Foreskin fibroblast (primary cell): ENCODE measurements at places on chromosomes 5 and 9.

- peak; percentile 59 for DNase-seq
Measured at GRCh38 chr5:144028058-144028457, 142.4 kb downstream of the YIPF5 start.

DNA sequence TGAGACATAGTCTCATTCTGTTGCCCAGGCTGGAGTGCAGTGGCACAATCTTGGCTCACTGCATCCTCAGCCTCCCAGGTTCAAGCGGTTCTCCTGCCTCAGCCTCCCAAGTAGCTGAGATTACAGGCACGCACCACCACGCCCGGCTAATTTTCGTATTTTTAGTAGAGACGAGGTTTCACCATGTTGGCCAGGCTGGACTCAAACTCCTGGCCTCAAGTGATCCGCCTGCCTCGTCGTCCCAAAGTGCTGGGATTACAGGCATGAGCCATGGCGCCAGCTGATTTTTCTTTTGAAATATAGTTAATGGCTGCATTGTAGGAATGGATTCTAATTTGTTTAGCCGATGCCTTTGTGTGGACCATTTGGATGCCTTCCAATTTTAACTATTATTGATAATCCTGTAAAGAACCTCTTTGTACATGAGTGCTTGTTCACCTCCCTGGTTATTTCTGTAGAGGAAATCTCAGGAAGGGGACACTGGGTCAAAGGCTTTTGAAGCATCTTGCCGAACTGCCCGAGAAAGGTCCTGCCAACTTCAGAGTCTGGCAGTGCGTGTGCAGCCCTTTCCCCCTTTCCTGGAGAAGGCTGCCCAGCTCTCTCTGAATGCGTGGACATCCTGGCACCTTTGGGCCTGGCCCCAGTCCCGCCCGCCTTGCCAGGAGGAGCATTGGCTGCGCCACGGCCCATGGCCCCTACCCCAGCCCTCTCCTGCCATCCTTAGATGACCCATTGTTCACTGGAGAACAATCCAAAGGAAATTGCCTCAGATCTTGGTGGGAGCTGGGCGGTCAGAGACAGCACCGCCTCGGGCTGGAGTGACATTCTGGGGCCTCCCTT, 8.9 kb upstream of the NUP214 start:
- no peak for DNase-seq

GRCh38 chr9:124749284-124749683, 21.8 kb downstream of the NR6A1 start:
- DNase-seq, result no peak

DNA sequence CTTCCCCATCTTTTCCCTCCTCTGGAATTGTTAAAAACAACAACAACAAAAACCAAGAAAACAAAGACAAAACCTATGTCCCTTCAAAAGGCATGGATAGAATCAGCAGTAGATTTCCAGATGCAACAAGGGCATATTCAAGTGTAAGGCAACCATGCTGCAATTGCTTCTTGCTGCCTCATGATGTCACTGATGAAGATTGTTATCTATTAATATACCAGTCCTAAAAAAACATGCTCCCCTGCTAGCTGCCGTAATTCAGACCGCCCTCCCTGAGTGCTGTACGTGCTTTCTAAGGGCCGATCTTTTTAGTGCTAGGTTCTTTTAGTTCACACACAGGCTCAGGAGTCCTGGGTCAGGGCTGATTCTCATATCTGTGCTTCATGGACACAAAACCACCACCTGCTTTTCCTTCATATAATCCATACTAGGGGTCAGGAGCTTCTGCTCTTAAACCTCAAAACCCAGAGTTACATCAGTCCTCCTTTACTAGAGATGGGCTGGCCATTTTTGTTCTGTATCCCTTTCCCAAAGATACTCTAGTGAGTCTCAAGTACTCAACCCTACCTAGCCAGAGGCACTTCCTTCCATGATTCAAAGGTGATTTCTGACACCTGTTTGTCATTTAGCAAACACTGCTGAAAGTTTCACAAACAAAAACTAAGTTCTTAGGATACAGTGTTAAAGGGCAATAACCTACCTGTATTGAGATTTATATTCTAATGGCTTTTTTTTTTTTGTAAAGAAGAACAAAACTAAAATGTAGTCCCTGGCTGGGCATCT, 82.1 kb downstream of the GIN1 start:
- DNase-seq, result peak; percentile 42

DNA sequence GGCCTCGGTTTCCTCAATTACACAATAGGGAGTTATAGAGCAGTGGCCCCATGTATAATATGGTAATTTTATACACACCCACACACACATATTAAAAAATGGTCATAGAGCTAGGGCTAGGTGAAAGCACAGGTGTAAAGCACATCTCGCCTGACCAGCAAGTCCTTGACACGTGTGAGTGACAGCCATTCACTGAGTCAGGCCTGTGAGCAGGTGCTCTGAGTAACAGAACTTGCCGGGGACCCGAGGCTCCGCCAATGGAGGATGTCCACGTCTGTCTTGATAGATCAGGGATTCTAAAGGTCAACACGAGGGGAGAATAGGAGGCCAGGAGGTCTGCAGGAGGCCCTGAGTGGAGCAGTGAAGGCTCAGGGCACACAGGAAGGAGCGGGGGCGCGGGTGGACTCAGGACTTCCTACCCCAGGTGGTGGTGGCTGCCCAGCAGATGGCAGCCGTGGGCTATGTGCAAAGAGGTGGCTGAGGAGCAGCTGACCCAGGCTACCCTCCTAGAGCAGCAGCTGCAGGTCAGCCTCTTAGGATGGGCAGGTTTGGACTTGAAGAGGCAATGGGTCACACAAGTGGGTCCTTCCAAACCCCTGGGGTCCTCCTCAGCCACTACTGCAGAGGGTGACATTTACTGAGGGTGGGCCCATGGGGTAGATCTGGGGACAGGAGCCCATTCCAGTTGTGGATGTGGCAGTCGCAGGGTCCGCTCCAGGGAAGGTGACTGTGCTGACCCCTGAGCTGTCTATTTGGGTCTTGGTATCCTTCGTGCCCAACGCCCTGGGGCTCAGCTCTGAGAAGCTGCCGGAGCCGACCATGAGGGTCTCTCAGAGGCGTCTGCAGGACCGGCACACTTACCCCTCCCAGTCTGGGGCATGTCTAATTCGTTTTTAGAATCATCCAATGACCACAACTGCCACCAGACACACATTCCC, 45.9 kb downstream of the PRRT1B start:
- DNase-seq, result peak; percentile 89

DNA sequence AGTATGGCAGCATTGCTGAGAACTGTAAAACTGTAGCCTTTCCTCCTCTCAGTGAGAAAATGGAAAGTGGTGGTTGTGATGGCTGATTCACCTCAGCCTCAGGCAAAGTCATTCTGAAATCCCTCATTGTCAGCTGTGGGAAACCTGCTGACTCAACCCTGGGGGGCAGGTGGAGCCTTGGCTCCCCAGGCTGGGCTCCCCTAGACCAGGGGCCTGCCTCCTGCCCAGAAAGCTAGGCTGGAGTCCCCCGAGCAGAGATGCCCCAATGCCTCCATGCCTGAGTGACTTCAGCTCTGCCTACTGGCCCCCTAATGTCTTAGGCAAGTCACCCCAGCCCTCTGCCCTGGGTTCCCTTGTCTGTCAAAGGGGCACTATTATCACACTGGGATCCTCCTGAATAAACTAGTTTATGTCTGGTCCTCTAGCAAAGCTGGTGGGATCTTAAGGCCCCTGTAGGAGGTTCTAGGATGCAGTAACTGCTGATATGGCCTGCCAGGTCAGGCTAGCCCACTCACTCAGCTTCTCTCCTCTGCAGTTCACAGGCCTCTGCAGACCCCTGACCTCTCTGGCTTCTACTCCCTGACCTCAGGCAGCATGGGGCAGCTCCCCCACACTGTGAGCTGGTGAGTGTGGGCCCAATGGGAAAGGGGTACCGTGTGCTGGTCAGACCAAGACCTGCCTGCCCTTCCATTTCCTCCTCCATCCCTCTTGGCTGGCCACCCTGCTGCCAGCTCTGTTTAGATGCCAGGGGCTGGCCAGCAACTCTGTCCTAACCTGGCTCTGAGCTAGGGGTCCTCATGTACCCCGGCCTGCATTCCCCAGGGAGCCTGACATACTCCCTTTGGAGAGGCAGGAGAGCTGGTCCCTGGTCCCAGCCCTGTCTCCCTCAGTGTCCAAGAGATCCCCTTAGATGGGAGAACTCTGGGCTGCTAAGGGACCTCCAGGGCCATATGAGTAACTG, 24.2 kb downstream of the TCF7 start:
- DNase-seq, result peak; percentile 59

DNA sequence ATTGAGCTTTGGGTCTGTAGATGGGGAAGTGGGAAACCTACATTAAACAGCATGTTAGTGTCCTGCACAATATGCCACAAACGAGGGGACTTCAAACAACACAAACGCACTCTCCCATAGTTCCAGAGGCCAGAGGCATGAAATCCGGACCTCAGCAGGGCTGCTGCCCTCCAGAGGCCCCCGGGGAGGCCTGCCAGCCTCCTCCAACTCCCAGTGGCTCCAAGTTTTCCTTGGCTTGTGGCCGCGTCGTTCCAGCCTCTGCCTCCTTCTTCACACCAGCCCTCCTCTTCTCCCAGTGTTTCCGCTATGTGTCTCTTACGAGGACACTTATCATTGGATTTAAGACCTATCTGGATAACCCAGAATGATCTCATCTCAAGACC, 13.3 kb upstream of the COL5A1 start:
- no peak for DNase-seq

DNA sequence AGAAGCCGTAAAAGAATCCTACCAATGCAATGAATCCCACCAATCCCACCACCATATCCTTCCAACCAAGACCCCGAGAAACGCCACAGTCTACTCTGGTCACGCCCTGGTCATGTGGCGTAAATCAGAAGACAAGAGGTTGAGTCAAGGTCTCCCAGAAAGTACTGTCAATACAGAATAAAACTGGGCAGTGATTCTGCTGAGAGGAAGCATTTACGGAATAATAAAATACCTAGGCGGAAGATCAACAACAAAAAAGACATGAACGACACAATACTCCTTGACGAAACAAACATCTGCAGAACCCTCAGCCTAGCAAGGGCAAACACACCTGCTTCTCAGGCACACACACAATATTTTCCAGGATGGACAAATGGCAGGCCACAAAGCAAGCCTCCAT, 62.8 kb downstream of the GOLM1 start:
- no peak for DNase-seq

GRCh38 chr5:139847091-139847490, 51.5 kb downstream of the PSD2 start:
- no peak for DNase-seq

DNA sequence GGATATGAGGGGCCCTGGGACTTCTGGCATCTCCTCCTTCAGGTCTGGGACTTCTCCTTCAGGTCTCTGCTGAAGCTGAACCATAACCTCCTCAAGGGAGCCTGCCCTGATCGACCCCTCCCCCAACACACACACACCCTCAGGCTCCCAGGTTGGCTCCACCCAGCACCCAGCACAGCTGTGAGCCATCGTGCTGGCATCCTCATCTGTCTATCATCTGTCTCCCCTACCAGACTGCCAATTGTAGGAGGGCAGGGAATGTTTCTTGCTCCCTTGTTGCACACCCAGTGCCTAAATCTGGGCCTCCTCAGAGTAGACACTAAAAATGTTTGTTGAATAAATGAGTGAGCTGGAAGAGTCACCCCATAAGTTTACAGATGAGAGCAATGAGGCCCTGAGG, 71.4 kb downstream of the LRSAM1 start:
- no peak for DNase-seq

DNA sequence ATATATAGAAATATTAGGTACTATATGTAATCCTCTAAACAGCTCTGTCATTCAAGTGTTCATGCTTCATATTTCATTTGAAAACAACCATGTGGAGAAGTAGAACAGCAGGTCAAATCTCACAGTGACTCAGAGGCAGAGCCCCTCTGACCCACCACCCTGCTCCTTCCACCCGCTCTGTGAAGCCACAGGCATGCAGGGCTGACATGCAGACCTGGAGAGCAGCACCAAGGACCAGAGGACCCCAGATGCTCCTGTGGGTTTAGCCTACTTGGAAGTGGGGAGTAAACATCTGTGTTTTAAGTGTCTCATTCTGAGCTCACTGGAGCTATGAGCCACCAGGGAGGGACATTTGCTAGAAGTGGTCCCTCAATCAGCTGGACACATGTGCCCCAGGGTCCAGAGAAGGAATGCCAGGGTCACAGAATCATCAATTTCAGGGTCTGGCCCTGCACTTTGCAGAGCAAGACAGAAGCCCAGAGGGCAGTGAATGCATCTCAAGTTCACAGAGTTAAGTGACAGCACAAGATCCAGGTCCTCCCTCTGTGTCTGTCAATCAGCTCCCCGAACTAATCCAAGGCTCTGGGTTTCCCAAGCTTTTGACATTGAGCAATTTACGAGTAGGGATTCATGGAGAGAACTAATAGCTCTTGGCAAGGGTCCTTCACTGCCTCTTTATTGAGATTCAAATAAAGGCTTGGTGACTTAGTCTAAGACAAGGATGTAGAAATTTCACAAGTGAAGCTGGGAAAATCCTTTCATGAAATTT, 441.1 kb downstream of the SEMA5A start:
- peak; percentile 54 for DNase-seq

DNA sequence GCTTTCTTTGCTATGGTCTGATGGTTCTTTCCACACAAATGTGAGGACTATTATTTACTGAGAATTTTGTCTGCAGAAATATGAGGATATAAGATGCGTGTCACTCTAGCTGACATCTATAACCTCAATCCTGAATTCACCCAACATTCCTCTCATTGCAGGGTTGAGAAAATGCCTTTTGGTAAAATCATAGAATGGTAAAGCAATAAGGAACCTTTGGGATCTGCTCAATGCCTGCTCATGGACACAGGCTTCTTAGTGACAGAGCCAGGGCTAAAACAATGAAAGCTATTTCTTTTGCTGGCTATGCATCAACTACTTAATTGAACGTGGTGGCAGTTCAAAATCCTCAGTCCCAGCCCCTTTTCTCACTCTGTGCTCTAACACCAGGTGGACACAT, 199.6 kb downstream of the GAS1 start:
- no peak for DNase-seq

GRCh38 chr5:166245556-166245955, 2045.9 kb upstream of the WWC1 start:
- DNase-seq, result no peak

DNA sequence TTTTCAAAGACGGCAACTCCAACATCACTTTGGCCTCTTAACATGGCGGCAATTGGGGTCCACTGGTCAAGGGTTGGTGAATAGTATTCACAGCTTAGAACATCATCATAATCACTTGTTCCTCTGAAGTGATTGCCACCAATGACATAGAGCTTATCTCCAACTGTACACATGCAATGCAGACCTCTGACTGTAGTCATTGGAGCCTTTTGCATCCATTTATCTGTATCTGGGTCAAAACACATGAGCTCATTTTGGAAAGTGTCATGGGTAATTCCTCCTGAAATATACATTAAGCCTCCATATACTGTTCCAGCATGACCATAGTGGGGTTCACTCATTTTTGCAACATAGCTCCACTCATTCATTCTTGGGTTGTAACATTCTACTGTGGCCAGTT, 2.0 kb downstream of the KLHL9 start:
- no peak for DNase-seq

GRCh38 chr5:3511934-3512333, 83.7 kb upstream of the IRX1 start:
- DNase-seq, result no peak

DNA sequence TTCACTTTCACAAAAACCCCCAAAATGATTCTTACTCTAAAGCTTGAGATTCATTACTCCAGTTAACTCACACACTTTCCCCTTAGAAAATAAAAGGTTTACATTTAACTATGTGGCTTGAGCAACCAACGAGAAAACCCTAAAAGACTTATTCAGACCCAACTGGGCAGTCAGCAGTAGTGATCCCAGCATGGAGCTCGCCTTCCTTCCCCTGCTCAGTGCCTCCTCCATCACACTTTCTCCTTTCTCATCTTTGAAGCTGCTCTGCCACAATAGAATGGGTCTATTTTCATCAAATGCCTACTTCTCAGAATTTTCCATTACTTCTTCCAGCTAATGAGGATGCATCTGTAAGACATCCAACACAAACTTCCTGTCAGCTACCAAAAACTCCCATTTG, 29.1 kb downstream of the RORB start:
- DNase-seq, result no peak
